Germinal center (tissue), 1 donor: ENCODE measurements at places on chromosomes 5 and 9.

DNA sequence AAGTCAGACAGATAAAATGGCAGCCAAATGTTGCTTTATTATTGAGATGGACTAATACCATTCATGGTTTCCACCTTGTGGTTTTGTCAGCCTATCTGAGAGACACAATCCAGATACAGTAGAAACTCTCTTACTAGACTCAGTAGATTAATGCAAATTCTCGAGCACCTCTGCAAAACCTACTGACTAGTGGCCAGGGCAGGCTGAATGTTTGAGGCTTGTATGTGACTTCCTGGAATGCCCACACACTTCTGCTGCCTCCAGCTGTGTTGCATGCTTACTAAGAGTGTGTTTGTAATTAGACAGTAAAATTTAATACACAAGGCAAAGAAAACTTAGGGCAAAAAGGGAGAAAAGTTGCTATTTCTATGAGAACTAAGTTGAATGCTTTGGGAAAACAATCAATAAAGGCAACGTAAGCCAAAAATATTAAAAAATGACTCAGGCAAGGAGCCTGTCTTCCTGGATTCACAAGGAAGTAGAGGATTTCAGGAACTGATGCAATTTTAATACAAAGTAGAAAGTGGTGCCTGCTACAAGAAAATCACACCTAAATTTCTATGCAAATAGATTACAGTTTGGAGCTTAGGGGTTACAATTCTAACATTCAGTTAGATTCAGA is 30.2 kb upstream of the CCNG1 start:
- DNase-seq = no peak

- DNase-seq = peak; percentile 18
These were observed 216.8 kb upstream of the OTULINL start for GRCh38 chr5:14364576-14365472.

GRCh38 chr5:177312649-177313181 is 1.0 kb upstream of the MXD3 start:
- peak; percentile 56 for DNase-seq

DNA sequence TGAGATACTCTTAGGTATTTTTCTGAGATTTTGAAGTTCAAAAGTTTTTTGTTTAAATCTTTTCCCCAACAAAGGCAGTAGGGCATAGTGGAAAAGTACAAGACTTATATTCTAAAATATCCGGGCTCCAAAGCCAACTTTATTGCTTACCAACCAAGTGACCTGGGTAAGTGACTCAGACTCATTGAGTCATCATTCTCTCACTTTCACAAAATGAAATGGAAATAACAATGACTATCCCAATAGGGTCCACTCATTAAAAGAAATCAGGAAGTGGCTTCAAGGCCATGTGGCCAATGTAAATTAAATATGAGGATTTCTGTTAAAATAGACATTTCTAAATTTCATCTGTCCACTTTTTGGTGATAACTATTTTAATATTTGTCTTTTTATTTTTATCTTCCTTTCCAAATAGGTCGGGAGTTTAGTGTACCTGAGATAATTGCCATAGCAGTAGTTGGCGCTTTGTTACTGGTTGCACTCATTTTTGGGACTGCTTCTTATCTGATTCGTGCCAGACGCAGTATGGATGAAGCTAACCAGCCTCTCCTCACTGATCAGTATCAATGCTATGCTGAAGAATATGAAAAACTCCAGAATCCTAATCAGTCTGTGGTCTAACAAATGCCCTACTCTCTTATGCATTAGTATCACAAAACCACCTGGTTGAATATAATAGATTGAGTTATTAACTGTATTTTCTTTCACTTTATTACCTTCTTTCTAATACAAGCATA is 15.5 kb downstream of the TYRP1 start:
- no peak for DNase-seq

GRCh38 chr9:80158554-80159170 is 586.9 kb downstream of the TLE4 start:
- no peak for DNase-seq

- DNase-seq = peak; percentile 8
These were observed 203.0 kb downstream of the SPATA31A6 start for GRCh38 chr9:42386477-42386876.

DNA sequence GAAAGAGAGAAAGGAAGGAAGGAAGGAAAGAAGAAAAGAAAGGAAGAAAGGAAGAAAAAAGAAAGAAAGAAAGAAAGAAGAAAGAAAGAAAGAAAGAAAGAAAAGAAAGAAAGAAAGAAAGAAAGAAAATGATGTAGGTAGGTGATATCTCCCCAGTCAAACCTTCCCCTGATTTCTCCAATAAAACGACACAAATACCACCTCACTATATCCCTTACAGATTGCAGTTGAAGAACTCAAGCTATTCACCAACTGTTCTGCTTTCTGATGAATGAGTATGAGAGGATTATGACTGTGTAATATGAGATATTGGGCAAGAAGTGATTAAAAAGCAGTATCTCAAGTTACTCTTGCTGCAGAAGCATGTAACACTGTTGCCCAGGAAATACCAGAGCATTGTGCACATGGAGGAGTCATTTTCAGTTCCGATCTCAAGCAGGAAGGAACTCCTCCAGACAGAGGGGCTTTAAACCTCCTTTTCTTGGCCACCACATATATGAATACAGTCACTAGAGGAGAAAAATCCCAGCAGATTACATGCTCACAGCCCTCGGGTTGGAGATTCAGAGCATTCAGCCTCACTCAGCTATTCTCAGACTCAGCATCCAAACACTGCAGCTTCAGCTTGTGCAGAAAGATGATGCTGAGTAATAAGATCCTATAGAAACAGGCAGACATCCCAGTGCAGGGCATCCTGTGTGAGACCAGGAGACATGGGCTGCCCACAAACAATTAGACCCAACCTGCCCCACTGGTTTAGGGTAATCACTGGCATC is 61.4 kb downstream of the UGCG start:
- DNase-seq = no peak

DNA sequence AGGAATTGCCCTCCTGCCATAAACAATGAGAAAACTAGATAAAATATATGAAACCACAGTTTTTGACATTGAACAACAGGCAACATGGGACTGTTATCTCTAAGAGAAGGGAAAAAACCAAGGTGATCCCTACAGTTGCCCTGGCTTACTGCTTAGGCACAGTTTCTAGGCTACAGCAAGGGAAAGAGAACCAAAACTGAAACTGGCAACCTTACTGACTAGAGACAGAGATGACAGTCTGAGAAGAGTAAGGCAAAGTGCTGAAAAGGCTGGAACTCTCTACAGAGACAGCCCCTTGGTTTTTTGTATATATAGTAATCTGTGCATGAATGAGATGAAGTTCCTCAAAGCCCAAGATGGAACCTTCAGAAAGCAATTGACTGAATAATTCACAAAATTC is 36.2 kb upstream of the REEP2 start:
- DNase-seq = no peak

- no peak for DNase-seq
These were observed 6.4 kb upstream of the SMIM32 start for GRCh38 chr5:136199408-136199807.

GRCh38 chr5:31229266-31229665 is 35.8 kb downstream of the CDH6 start:
- DNase-seq = no peak

- DNase-seq = peak; percentile 13
These were observed 220.0 kb downstream of the PDE4D start for GRCh38 chr5:59673438-59674058.

- no peak for DNase-seq
These were observed 145.1 kb downstream of the MARCHF11 start for GRCh38 chr5:16034319-16035001.

GRCh38 chr5:91025449-91025848 is 357.7 kb downstream of the ARRDC3 start:
- no peak for DNase-seq

DNA sequence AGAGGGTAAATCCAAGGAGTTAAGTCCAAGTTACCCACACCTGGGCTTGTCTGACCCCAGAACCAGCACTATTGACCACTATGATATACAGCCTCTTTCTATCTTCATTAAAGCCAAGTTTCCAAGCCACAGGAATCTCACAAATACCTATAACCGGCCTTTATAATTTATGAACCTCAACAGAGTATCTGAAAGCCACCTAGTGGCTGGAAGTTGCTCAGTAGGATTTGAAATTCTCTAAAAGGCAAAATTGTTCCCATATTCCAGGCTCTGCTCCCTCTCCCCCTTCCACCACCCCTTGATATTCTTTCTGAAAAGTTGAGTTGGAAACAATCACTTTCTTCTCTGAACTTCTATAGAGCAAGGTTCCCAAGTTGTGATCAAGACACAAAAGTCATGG is 106.4 kb upstream of the GPR151 start:
- DNase-seq = no peak

GRCh38 chr9:138069731-138070456 is 192.3 kb downstream of the CACNA1B start:
- DNase-seq = no peak

DNA sequence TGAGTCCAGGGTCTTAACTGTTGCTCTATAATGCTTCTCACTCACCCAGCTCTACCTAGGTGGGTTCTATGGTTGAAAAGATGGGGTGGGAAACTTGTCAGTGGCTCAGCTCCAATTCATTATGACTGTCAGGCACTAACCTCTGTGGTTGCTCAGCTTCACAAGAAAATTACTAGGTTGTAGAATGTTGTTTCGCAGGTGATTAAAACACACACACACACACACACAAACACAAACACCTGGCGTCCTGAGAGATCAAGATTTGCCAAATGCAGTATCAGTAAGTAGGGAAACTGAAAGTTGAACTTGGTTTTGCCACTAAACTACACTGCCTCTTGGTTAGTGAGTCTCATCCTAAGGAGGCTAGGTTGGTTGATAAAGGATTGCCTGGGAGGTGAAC is 2.8 kb downstream of the MCCC2 start:
- no peak for DNase-seq

DNA sequence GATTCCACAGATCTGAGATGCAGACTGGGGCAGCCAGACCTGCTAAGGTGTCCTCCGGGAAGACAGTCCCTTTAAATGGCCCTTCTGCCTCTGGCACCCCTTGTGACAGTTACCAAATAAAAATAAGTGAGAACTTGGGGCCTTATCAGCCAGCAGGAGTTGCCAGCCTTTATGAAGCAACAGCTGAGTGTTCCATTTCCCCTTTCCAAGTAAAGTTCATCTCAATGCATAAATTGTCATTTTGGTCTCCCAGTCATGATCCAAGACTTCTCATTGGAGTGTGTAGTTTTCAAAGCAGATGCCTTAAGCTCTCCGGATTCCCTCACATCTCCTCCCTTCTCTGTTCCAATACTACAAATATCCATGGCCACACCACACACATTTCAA is 4.1 kb downstream of the PTCH1 start:
- DNase-seq = no peak

- no peak for DNase-seq
These were observed 140.8 kb downstream of the COL23A1 start for GRCh38 chr5:178449163-178450070.

DNA sequence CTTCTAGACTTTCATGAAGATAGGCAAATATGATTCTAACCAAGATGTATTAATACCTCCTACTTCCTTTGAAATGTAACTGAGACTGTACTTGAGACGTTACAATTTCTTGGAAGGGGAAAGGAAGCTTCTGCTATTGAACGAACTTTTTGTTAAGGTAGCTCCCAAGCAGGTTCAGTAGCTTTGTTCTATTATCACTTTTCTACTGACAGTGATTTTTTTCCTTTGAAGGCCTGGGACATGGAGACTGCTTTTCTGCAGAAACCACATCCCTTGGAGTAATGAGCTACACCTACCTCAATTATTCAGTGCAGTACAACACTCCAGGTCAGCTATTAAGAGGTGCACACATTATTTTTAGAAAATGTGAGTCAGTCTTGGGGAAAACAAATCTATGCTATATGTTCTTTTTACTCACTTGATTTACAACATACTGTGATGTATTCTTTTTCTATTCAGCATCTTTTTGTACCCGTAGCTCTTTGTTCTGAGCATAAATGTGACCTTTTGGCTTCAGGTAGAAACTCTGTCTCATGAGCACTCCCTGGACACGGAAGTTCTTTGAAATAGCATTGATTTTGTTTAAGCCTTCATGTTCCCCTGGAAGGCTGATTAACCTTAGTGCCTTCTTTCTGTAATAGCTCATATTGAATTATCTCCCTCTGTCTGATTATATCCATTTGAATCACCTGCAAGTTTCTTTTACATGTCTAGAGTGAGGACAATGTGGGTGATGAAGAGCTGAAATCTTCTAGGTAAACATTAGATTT is 56.5 kb upstream of the CDKN2B start:
- no peak for DNase-seq

GRCh38 chr5:35212122-35212982 is 17.9 kb downstream of the PRLR start:
- peak; percentile 36 for DNase-seq

DNA sequence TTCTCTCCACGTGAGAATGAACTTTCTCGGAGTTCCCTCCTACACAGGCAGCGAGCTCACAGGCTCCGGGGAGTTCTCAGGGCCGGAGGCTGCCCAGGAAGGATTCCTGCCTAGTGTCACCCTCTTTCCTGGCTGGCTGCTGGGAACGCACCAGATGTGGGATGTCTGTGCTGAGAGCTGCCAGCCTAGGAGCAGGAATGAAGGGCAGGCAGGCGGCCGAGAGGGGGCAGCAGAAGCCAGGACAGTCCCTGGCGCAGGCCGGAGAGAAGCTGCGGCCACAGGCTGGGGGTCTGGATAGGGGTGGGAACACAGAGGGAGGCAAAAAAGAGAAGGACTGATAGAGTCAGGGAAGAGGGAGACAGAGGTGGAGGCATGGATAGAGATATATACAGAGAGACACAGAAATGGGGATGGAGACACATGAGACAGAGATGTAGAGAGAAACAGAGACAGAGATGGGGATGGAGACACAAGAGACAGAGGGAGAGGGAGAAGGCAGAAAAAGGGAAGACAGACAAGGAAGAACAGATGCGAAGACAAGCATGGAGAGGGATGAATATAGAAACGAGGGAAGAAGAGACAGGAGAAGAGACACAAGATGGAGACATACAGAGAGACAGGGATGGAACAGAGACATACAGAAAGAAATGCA is 25.3 kb upstream of the ENHO start:
- DNase-seq = peak; percentile 36

DNA sequence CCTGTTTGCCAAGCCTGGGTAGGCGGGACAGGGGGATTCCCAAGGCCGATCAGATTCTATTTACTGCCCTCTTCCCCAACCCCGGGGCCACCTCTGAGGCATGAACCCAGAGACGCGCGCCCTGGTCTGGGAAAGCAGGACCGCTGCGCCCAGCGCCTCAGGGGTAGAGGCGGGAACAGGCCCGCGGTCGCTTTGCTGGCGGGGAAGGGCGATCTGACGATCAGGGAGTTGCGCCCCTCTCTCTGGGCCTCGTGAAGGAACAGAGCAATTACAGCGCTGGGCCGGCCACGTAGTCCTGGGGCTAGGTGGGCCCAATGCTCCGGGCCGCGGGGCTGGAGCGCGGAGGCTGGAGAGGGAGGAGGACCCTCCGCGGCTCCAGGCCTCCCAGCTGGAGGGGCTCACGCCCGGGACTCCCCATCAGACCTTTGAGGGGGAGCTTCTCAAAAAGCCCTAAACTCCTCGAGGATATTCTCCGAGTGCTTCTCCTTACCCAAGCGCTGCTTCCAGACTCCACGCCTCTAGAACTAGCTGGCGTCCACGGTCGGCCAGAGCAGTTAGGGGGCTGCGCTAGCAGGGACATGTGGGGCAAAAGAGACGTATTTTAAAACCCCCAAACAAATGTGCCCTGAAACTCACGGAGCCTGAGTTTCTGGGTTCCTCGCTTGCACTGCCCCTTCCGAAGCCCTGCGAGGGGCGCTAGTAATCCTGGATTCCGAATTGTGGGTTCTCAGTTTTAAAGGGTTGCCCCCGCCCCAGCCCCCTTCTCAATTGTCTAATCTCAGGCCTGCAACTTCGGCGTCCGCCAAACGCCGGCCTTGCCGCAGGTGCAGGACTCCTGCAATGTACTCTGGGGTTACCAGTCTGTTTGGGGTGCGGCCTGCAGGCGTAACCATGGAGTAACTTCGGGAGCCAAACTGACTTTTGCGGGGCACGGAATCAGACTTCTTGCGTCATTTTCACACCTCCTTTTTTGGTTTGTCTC is 57.6 kb downstream of the TMEM174 start:
- DNase-seq = no peak
